Peyer's patch (tissue), 4 donors: ENCODE measurements at places on chromosomes 12 and 14. TPM values are rescaled to one million over a fixed set of nuclear protein-coding genes. Genes with fewer than 3 reads are reported as not detected.

- no peak for DNase-seq
Observed at GRCh38 chr14:48874711-48875110, 711.5 kb downstream of the RPS29 start.

- DNase-seq, result no peak
Observed at GRCh38 chr12:125185311-125185739, 120.1 kb downstream of the AACS start.

GRCh38 chr14:78959674-78960264 lies 789.6 kb downstream of the NRXN3 start:
- DNase-seq, result peak; percentile 87

DNA sequence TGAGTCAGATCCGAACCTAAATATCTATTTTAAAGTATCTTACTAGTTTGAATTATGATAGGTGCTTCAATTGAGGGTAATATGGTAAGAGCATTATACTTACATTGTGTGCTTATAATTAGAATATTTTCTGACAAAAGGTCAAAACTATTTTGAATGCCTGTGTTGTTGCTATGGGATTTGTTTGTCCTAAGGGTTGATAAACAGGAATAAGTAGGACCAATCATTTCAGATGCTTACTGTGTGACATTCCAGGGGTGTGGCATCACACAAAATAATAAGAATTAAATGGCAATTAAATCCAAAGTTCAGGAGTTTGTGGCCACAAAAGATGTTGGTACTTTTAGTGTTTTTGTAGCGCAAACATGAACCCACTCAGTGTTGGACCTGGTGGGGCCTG lies 256.2 kb upstream of the DDHD1 start:
- no peak for DNase-seq

- DNase-seq, result no peak
Observed at GRCh38 chr12:6065131-6065862, 59.2 kb downstream of the VWF start.

DNA sequence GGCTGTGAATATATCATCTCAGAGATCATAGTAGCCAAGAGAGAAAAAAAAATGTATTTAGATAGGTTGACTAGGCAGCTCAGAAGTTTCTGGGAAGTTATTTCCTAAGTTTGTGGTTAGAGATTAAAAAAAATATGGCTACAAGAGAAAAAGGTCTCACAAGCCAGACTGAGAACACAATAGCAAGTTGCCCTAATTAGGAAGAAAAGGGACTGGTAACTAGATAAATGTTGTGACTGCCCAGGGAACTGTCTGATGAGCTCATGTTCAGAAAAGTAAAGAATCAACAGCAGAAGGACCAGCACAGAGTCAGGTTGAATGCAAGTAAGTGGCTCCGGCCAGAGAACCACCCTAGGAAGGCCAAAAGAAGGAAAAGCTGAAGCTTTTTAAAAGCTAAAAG lies 256.6 kb downstream of the PRKD1 start:
- DNase-seq, result no peak

DNA sequence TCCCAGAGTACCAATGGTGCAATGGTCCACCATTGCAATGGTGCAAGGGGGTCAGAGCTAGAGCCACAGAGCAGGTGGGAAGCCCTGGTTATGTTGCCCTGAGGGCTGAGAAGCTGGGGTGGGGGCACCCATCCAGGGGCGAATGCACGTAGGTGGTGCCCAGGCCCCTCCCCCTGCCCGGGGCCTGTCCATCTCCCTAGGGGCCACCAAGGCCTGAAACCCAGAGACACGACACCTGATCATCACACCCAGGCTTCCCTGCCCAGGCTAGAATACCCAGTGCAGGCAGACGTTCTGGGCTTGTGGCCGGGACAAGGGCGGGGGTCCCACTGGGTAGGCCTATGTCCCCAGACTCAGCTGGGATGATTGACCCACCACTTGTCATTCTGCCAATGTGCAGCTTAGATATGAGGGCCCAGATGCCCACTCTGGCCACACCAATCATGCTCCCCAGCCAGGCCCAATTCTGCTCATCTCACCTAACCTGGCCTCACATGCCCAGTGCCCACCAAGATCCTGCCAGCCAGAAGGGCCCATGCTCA lies 83.2 kb downstream of the ALG10 start:
- no peak for DNase-seq

GRCh38 chr12:95326445-95326844 lies 108.8 kb downstream of the VEZT start:
- no peak for DNase-seq

GRCh38 chr12:89695100-89695499 lies 13.5 kb downstream of the ATP2B1 start:
- DNase-seq, result no peak

DNA sequence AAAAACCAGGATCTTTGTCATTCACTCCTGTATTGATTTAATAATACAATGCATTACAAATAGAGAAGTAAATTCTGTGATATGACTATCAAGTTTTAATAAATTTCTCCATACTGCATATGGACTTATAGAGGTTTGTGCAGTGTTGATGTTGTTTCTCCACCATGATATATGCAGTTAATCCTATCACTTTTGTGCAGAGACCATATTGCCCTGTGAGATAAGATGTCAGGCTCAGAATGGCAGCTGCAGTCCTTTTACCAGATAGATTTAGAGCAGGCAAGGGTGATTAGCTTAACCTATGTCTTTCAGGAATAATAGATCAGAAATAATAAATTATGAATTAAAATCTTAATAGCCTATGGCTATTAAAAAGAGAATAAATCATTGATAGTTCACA lies 38.6 kb upstream of the KCNJ8 start:
- no peak for DNase-seq

DNA sequence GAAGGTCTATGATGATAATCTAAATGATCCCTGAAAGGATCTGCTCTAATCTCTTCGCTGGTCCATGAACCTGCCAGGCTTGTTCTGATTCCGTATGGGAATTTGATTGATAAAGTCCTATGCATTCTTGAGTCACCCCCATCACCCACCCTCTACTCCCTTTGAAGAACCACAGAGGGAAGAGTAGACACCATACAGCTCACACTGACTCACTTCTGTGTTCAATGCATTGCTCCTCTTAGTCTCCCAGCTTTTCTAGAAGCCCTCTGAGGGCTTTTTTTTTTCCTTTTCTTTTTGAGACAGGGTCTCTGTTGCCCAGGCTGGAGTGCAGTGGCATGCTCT lies 18.5 kb upstream of the GPRC5A start:
- no peak for DNase-seq

DNA sequence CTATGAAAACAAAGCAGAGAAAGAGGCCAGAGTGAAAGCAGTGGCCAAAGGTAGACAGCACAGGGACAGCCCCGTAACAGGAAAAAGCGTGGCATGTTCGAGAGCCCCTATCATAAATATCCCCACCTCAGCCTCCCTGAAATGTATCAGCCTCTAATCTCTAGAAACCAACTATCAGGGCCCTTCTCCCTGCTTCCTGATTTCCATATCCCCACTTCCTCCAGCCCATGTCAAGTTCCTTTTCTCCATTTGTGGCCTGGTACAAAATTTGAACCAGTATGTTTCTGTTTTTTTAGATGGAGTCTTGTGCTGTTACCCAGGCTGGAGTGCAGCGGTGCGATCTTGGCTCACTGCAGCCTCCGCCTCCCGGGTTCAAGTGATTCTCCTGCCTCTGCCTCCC lies 16.9 kb downstream of the DEPDC4 start:
- DNase-seq, result no peak

DNA sequence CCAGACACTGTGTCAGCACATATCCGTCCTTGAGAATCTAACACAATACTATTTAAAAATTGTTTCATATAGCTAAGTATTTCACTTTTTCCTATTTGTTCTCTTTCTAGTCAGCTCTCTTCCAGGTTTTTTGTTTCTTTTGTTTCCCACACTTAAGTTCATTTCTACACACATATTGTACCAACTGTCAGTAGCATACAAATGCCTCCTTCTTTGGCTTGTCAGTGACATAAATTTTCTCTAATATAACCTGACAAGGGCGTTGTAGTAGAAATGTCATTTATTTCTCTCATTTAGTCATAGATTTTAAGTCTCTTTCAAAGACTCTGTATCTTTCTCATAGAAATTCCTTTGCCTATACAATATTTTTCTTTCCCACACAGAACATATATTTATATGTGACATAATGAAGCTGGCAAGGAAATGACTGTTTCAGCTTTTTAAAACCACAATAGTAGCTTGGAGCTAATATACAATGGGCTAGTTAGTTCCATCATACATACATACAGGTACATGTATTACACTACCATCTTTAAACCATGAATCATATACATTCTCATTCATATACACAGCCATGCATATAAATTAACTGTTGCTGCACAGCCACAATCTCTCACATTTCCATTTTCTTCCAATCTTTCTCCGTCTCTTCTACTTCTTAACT lies 42.3 kb upstream of the EPS8 start:
- no peak for DNase-seq

- no peak for DNase-seq
Observed at GRCh38 chr12:114194956-114195355, 211.0 kb downstream of the TBX5 start.

- peak; percentile 47 for DNase-seq
Observed at GRCh38 chr14:59189091-59189785, 771 bp downstream of the DAAM1 start.

DNA sequence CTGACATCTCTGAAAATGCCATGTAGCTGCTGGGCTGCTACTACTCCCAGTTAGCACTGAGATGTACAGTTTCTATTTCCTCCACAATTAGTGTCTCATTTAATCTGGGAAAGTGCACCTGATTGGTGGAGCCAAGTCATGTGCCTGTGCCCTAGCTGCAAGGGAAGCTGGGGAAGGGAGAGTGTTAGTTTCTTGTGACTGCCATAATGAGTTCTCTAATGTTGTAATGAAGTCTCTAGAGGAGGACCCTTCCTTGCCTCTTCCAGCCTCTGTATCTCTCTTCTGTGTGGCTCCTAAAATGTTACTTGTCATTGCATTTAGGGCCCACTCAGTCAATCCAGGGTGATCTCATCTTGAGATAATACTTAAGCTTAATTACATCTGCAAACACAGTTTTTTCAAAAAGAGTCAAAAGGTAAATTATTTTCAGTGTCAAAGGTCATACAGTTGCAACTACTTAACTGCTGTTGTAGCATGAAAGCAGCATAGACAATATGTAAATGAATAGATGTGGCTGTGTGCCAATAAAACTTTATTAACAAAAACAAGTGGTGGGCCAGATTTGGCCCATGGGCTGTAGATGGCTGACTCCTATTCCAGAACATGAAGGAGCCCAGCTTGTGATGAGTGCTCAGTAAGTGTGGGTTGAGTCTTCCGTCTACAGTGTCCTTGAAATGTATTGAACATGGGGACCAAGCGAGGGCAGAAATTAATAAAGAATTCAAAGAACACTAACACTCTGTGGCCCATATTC lies 137.2 kb upstream of the MAP1LC3B2 start:
- DNase-seq, result no peak

GRCh38 chr12:131867891-131868675 lies 26.3 kb upstream of the ULK1 start:
- DNase-seq, result no peak

- no peak for DNase-seq
Observed at GRCh38 chr12:91973813-91974212, 171.8 kb downstream of the BTG1 start.

DNA sequence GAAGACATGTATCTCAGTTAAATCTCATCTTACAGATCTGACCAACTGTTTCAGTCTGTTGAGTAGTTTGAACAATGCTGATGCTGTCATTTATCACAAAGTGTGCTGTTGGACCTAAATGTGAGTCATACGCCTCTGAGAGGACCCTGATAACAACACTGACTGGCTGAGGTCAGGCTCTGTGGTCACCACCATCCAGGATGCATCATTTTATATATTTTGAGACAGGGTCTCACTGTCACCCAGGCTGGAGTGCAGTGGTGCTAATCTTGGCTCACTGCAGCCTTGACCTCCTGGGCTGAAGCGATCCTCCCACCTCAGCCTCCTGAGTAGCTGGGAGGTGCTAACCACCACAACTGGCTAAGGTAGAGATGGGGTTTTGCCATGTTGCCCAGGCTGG lies 181.0 kb upstream of the RGS6 start:
- no peak for DNase-seq

- DNase-seq, result no peak
Observed at GRCh38 chr14:89401241-89401640, 15.8 kb downstream of the FOXN3 start.

DNA sequence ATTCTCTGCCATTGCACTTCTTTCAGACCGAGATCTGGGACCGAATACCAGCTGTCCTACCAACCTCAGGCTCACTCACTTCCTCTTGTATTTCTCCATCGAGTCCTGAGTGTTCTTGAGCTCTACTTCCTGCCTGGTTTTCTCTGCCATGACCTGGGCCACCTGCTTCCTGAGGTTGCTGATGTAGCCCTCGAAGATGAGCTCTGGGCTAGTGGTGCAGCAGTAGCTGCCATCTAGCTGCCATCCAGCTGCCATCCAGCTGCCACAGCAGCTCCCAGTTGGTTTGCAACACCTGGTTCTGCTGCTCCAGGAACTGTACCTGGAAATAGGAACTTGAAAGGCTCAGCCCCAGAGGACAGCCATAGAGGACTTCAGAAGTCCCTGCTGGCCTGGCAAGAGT lies 15.0 kb upstream of the KRT73 start:
- no peak for DNase-seq

GRCh38 chr12:107092669-107093416 lies 506 bp downstream of the CRY1 start:
- DNase-seq, result peak; percentile 73

ZNF385A gene
- total RNA-seq, result 28.1 TPM

TRHDE gene
- total RNA-seq, result 13.8 TPM

FOXN4 gene
- not detected for total RNA-seq

CABP1 gene
- total RNA-seq, result 0.54 TPM

ARHGEF40 gene
- 19.8 TPM for total RNA-seq

KCNMB4 gene
- total RNA-seq, result 0.18 TPM

ANG gene
- total RNA-seq, result 20.1 TPM

ST8SIA1 gene
- 1.6 TPM for total RNA-seq

KRT3 gene
- not detected for total RNA-seq
